ENCODE measurements at places on chromosomes 1 and 21.

DNA sequence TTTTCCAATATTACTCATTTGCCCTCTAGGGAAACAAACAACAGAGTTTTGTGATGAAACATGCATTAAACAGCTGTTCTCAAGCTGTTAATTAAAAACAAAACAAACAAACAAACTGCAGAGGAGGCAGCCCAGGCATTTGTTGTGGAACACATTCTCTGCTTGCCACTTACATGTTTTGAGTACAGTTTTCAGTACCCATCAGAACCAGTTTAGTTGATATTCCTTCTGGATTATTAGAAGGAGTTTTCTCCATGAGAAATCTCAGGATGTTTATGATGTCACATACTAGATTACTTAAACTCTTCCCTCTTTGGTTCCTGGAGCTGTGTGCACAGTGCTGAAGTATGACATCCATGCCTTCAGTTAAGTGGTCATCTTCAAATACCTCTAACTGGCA, at the start of gene OR2T6:
Gene OR2T6, plus strand, starts transcription at position 301 of the 400 bp plus-strand sequence. CDS start 11,863 bp downstream, outside the sequence.
- DNase-seq, result no peak

DNA sequence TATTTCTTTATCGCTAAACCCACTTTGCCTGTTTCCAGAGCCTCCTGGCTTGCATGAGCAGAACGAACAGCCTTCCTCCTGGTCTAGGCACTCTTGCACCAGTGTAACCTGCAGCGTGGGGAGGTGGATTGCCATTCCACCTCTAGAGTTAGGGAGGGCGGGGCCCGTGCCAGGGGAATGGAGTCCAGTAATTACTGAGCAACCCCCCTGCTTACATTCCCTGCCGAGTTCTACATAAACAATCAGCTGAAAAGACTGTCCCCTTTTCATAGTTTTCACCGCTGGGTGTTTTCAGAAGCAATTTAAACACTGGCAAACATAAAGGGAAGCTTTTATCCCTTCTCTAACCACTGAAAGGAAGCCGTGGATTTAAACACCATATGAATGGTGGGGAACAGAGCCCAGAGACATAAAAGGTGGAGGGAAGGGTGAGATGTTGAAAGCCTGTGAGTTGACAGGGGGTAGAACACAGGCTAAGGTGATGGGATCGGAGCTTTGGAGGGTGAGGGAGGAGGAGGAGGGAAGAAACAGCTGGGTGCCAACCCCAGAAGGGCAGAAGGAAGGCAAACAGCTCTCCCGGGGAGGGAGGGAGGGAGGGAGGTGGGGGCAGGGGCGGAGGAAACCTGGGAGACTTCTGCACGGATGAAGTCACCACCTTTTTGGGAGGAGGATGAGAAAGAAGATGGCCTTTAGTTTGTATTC, 68.0 kb upstream of the WDR26 start:
- no peak for DNase-seq

- no peak for DNase-seq
These were observed 177.2 kb downstream of the SMYD3 start for GRCh38 chr1:246329900-246330299.

GRCh38 chr1:188065917-188066316, 1237.2 kb downstream of the PLA2G4A start:
- DNase-seq, result no peak

DNA sequence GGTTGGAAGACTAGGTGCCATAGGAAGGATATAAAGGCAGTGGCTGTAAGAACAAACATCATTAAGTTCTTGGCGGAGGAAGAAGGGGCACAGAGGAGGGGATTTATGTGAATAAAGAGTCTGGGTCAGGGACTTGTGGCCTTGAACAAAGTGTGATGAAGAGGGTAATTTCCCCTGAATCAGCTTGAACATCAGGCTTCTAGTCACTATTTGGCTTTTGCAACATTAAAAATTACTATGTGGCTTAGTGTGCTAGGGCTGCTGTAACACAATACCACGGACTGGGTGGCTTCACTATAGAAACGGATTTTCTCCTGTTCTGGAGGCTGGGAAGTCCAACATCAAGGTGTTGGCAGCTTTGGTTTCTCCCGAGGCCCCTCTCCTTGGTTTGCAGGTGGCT, 70.5 kb upstream of the CNIH3 start:
- no peak for DNase-seq

GRCh38 chr1:104459886-104460285, 710.2 kb downstream of the AMY1C start:
- no peak for DNase-seq

GRCh38 chr1:52544665-52545525, 8.0 kb downstream of the TUT4 start:
- DNase-seq, result no peak

All from stimulated activated CD8-positive, alpha-beta memory T cell treated with anti-CD3 and anti-CD28 coated beads, Interleukin-2, amount 100 ng/mL, for 1 hour (primary cell).